ENCODE measurements at places on chromosomes 3 and 15. TPM values are rescaled to one million over a fixed set of nuclear protein-coding genes. Genes with fewer than 3 reads are reported as not detected.

Gene SLC26A6
- total RNA-seq: 89.6 TPM

DNA sequence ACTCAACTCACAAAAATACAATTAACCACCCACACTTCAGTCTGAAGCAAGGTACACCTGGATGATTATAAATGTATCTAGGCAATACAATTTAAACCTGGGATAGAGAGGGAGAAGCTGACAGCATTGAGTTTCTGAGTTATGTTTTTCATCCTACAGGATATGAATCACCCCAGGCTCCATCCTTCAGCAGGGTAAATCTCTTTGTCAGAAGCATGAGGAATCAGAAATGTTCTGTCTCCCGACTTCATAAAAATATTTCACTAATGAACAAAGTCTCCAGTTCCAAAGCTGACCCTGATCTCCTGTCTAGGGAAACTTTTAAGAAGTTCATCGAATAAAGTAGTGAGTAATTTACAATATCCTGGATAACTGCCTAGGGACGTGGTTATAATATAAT lies 25.5 kb upstream of the FRMD4B start:
- no peaks in the 10 kb centered on the region for H3K36me3 ChIP-seq
- peaks cover 10% of the 10 kb centered on the region for H3K4me1 ChIP-seq
- no peak overlapping the region for H3K27ac ChIP-seq

DNA sequence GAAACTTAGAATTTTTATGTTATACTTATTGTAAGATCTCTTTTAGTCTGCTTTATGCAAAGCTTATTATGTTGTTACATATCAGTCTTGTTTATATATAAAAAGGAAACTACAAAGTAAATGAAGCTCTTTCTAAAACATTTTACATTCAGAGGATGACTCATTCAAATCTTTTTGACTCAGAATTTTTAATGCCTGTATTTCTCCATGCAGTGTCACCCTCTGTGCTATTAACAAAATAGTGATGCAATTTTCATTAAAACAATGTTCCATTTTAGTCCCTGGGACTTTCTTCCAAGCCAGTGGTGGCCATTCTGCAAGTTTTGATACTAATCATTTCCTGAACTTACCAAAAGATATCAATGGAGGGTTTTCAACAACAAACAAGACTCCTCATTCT lies 216.1 kb downstream of the NAALADL2 start:
- H3K27me3 ChIP-seq: no peaks in the 10 kb centered on the region
- H3K4me1 ChIP-seq: no peaks in the 10 kb centered on the region
- no peak overlapping the region for H3K4me3 ChIP-seq
- DNase-seq: no peak
- no peak overlapping the region for H3K27ac ChIP-seq
- H3K36me3 ChIP-seq: no peaks in the 10 kb centered on the region

DNA sequence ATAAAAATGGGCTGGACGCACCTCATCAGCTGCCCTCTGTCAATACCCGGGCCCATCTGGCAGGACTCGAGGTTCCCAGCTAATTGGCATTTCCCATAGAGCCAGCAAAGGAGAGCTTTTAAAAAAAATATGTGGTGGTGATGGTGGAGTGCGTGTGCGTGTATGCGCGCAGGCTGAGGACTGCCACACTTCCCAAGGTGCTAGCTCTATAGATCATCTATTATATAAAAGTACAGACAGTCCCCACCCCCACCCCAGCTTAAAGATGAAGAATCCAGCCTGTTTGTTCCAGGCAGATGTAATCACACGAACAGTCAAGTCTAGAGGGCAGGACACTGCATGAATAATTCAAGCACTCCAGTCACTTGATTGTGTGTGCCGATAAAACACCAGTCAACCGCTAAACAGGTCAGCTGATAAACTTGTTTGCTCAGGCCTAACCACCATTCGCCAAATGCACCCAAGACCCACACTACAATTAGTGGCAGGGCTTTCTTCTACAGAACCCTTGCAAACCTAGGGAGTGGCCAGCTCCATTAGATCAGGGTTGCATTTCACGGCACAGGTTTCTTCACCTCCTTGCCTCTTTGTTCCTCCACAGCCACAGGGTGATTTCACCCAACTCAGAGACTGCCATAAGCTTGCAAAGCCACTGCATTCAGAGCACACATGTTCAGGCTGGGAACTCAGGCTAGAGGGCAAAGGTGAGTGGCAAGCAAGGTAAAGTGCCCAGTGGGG lies 5.8 kb downstream of the TLE3 start:
- peak overlapping the region; percentile 67 for H3K4me3 ChIP-seq
- DNase-seq: peak; percentile 37
- H3K27ac ChIP-seq: no peak overlapping the region
- H3K27me3 ChIP-seq: no peaks in the 10 kb centered on the region
- H3K4me1 ChIP-seq: peaks cover 64% of the 10 kb centered on the region

- no peaks in the 10 kb centered on the region for H3K4me1 ChIP-seq
- H3K27me3 ChIP-seq: peaks cover 9% of the 10 kb centered on the region
- DNase-seq: no peak
- H3K27ac ChIP-seq: no peak overlapping the region
Observed at GRCh38 chr3:139421460-139421859, 32.0 kb upstream of the COPB2 start.

Gene PCSK6
- total RNA-seq: 0.83 TPM

GRCh38 chr3:158974904-158975303 lies 173.1 kb downstream of the MFSD1 start:
- H3K27me3 ChIP-seq: no peaks in the 10 kb centered on the region
- no peak overlapping the region for H3K27ac ChIP-seq

Gene GOLGA6A
- not detected for total RNA-seq

- H3K36me3 ChIP-seq: peaks cover 17% of the 10 kb centered on the region
- no peaks in the 10 kb centered on the region for H3K27me3 ChIP-seq
- peak overlapping the region; percentile 71 for H3K27ac ChIP-seq
- peaks cover 14% of the 10 kb centered on the region for H3K4me1 ChIP-seq
- H3K4me3 ChIP-seq: peak overlapping the region; percentile 83
Observed at GRCh38 chr3:184360070-184360928, 1.1 kb downstream of the CLCN2 start.

All from activated T-helper 2 cell treated with anti-CD3 and anti-CD28 coated beads, Interferon-gamma antibody, Interleukin-2, Interleukin-4, amounts not matched to agents 10 μg/mL and 5 μg/mL and 100 μg/mL, durations not matched to agents 14 hours and 24 hours and 36 hours (primary cell).